ENCODE measurements at places on chromosomes 1 and 21. TPM values are rescaled to one million over a fixed set of nuclear protein-coding genes. Genes with fewer than 3 reads are reported as not detected.

GRCh38 chr1:201773764-201774163 lies 55.2 kb upstream of the IPO9 start:
- no peak for DNase-seq

GRCh38 chr1:10789047-10789791 lies 7.2 kb downstream of the CASZ1 start:
- DNase-seq: no peak

DNA sequence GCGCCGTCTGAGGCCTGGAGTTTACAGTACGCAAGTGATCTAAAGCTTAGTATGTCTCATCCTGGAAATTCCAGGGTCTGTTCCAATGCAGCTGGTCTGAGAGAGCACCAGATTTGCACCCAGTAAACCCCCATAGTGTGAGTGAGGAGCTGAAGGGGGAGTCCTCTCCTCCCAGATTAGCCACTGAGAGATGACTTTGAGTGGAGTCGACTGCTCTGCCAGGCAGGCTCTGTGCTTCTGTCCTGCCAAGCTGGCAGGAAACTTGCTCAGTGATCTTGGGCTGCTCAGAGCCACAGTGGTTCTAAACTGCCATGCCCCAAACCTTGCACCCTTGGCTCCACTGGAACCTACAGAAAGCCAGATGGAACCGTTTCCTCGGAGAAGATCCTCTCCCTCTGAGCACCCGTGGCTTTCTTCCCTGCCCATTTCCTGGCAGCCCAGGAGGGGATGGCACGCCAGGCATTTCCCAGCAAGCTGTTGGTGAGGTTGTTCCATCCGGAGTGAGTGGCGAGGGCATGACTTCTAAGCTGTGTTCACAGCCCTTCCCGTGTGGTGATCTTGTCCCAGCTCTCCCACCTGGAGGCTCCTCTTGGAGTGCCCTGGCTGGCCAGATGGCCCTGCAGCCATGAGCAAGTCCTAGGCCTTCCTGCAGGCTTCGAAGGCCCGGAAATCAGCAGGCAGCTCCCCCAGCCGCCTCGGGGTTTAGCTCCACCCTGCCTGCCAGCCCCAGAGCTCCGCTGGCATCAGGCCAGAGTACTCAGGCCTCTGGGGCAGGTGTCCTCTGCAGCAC lies 125.9 kb upstream of the VAMP3 start:
- DNase-seq: no peak

GRCh38 chr1:32859915-32860314 lies 10.8 kb downstream of the FNDC5 start:
- DNase-seq: no peak

- DNase-seq: peak; percentile 61
Observed at GRCh38 chr1:235648954-235649367, 623 bp downstream of the GNG4 start.

DNA sequence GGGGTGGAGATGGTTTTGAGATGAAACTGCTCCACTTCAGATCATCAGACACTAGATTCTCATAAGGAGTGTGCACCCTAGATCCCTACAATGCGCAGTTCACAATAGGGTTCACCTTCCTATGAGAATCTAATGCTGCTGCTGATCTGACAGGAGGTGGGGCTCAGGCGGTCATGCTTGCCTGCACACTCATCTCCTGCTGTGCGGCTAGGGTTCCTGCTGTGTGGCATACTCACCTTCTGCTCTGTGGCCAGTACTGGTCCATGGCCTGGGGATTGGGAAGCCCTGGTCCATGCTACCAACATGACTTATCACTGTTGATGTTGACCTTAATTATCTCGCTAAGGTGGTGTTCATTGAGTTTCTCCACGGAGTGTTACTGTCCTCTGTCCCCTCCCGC lies 144.5 kb downstream of the NAV1 start:
- no peak for DNase-seq

DNA sequence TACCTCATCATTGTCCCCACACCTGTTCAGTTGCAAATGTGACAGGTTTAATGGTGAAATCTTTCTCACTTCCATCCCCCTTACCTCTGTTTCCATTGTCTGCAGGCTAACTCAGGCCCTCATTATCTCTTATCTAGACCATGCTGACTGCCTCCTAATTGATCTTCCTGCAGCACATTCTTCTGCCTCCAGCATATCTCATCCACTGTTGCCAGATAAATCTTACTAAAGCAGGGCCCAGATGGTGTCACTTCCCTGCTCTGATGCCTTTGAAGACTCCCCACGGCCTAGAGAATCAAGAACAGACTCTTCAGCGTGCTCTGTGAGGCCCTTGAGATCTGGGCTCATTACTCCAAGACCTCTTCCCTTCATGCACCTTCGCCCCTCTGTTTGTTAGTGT lies 230.1 kb downstream of the DUSP10 start:
- DNase-seq: no peak

- no peak for DNase-seq
Observed at GRCh38 chr1:33624991-33625870, 152.8 kb downstream of the ZSCAN20 start.

GRCh38 chr21:44082648-44083440 lies 24.4 kb upstream of the PWP2 start:
- DNase-seq: no peak

DNA sequence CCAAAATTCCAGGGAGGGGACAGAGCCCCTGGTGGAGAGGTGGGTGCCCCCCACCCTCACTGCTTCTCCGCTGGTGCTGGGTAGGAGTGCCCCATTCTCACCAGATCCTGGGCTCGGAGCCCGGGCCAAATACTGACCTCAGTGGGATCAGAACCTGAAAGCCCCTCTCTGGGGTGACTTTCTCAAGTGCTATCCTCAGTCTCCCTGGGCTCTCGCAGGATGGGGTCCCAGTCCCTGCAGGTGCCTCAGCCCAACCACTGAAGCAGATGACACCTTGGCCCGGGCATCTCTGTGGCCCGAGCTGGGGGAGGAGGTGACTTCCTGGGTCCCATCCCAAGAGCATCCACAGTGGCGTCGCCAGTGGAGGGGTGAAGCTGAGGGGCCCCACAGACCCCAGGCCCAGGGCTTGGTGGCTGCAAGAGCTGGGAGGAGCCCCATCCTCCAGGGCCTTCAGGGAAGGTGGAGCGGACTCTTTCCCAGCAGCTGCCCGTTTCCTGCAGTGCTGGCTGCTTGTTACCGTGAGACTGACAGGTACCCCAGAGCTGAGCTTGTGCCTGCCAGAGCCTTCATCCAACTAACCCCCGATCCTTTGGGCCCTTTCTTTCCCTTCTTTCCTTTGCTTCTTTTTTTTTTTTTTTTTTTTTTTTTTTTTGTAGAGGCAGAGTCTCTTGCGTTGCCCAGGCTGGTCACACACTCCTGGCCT lies 3.9 kb upstream of the FNDC10 start:
- DNase-seq: no peak

DNA sequence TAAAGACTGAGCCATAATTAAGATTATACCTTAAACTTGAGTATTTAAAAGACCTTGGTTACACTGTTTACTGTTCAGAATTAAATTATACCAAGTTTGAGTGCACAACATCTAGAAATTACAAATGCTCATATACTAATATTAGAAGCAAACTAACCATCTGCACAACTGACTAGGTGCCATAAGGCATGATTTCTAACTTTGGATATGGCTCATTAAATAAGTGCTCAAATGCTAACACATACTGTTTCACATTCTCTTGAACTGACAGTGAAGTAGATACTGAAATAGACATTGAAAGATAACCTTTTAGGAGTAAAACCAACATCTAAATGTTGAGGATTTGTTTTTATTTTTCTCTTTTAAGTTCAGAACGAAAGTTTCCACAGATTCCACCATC lies 74.1 kb downstream of the PRKAA2 start:
- no peak for DNase-seq

GRCh38 chr1:162292422-162292849 lies 84.2 kb downstream of the SPATA46 start:
- DNase-seq: no peak

DNA sequence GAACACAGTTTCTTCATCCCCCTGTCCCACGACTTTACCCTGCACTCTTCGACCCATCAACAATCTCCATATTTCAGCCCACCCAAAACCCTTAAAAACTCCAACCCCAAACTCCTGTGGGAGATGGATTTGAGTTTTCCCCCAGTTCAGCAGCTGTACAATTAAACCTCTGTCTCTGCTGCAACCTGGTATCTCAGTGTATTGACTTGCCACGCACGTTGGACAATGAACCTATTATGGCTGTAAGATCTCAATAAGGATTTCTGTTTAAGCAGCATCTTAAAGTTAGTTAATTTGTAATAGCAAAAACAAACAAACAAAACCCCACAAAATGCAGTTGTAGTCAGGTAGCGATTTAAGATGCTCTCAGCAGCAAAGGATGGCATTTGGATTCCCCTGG lies 119.1 kb downstream of the TGFBR3 start:
- DNase-seq: no peak

GBP7 gene
- total RNA-seq: not detected

TNNT2 gene
- total RNA-seq: not detected

DYNLT4 gene
- total RNA-seq: 2.2 TPM

GJB3 gene
- total RNA-seq: not detected
